ENCODE measurements at places on chromosomes 16 and 17.
A peak's percentile ranks its signal among the peaks of the same experiment; 100 is the strongest.

GRCh38 chr16:26497896-26498295 is 568.8 kb upstream of the C16orf82 start:
- DNase-seq, result no peak

DNA sequence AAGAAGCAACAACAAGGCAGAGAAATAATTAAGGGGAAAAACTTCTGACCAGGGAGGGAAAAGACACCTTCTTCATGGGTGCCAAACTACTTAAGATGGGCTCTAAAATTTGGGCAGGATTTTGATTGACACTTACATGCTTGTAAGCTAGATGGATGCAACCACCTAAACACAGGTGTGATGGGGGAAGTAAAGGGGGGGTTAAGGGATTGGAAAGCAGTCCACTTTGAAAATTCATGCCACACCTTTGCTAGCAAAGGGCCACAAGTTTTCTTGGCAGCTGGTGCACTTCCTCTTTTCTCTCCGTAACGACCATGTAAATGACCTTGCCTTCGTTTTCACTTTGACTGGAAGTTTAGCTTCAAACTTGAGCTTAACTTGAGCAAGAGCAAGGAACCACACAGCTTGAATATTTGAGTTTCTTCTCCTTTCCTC is 14.3 kb upstream of the PRKAR1A start:
- DNase-seq, result no peak

GRCh38 chr17:40303708-40304551 is 5.0 kb upstream of the RARA start:
- DNase-seq, result no peak

DNA sequence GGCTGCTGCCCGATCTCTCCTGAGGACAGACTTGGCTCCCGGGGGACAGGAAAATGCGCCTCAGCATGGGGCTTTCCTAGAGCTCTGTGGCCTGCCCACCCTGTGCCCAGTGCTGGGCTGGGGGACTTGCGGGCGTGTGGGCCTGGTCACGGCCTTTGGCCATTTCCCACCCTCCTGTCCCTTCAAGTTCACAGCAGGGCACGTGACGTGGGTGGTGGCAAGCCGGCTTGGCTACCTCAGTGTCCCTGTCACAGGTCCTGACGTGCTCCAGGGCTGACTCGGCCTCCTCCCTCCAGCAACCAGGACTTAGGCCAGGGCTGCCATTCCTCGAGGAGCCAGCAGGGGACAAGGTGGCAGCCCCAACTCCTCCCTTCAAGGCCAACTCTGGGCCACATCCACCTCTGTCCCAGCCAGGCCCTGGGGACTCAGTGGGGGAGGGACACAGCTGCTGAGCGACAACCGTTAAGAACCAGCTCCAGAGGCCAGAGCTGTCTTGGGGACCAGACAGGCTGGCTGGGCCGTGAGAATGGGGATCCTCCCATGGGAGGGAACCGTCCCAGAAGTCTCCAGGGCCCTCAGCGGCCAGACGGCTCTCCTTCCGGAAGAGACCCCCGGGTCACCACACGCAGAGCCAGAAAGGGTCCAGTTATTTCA is 981 bp upstream of the UNC13D start:
- DNase-seq, result peak; percentile 76

GRCh38 chr16:29710227-29711219 is 31.5 kb downstream of the QPRT start:
- no peak for DNase-seq

DNA sequence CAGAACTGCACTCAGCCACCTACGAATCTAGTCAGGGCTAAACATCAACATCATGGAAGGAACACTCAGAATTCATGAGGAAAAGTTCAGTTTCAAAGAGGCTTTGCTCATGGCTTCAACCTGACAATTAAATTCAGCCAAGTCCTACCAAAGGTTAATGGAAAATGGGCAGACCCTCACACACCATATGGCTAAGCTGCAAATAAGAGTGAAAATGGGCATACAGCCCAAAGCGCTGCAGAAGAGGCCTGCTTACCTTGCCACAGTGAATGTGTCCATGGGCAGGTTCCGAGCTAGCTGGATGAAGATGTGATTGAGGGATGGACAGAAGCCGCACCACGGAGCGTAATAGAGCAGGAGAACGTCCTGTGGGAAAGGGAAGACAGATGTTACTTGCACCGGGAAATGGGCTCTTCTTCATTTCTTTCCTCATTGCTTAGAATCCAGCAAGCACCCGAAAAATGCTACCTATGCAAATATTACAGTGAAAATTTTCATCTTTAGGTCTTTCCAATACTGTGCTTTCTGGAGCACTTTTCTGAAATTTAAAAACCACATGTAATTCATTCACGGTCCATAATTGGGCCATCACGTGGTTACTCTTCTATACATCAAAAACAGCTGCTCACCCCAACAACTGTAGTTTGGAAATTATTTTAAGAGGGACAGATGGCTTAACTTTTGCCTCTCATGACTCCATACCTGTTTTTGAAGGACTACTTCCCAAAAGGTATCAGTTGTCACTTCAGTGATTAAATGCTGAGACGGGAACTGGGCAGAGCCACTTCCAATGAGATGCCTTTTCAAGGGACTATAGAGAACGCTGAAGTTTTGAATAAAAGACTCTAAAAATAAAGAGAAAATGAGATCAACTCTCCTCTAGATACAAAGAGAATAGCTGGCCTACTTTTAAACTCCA is 19.6 kb downstream of the SNN start:
- no peak for DNase-seq

DNA sequence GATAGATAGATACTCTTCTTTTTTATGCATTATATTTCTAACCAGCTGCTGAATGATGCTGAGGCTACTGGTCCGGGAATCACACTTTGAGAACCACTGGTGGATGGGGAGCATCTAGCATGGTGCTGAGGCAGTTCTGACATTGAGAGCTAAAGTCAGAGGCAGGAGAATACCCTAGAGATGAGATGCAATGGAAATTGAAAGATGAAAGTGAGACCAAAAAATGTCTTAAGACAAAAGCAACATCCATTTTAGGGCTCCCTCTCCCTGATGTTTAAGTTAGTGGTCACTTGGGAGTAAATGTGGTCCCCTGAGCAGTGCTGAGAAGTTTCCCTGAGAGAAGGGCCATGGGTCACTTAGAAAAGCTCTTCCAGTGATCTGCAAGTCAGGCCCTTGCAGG is 6.8 kb downstream of the PCTP start:
- no peak for DNase-seq

- DNase-seq, result no peak
Observed at GRCh38 chr17:79043931-79044320, 20.0 kb downstream of the C1QTNF1 start.

DNA sequence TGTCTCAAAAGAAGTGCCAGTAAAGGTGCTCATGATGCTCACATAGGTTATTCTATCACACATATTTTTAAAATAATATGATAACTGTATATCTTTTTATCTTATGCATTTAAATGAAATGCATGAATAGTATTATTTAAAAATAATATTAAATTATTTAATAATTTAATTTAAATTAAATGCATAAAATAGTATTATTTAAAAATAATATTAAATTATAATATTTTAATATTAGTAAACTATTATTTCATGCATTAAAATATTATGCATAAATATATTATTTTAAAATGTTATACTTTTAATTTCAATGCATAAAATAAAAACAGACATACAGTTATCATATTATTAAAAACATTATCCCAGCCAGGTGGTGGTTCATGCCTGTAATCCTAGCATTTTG is 33.4 kb downstream of the TMC7 start:
- no peak for DNase-seq

- no peak for DNase-seq
Observed at GRCh38 chr17:29195465-29196081, 15.4 kb upstream of the MYO18A start.

GRCh38 chr16:84914273-84914672 is 94.5 kb downstream of the CRISPLD2 start:
- DNase-seq, result no peak

- no peak for DNase-seq
Observed at GRCh38 chr17:39757931-39758873, 20.5 kb downstream of the GRB7 start.

- DNase-seq, result no peak
Observed at GRCh38 chr16:88315543-88316105, 67.1 kb upstream of the ZNF469 start.

Measured in thoracic aorta (tissue), 2 donors.